ENCODE measurements at places on chromosomes 1 and 21.

- H3K4me1 ChIP-seq: no peaks in the 10 kb centered on the region
- H3K4me3 ChIP-seq: no peak overlapping the region
- H3K36me3 ChIP-seq: no peaks in the 10 kb centered on the region
- no peak for DNase-seq
Measured at GRCh38 chr1:81699234-81699633, 101.5 kb upstream of the ADGRL2 start.

DNA sequence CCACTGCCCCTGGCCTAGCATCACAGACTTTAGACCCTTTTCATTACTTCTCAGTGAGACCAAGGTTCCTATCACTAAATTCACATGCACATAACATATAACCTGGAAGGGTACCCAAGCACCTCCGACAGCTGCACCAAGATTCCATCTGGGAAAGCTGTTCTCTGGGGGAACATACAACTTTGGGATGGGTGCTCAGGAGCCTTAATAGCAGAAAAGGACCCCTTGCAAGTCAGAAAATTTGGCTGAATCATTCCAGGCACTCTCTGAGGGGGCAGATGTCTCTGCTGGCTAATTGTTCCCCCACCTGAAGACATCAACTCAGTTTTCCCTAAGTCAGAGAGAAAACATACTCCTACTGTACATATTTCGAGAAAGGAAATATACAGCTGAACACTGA, 41.3 kb upstream of the PSEN2 start:
- no peak overlapping the region for H3K27ac ChIP-seq
- no peaks in the 10 kb centered on the region for H3K36me3 ChIP-seq
- H3K4me1 ChIP-seq: peaks cover 9% of the 10 kb centered on the region
- H3K27me3 ChIP-seq: no peaks in the 10 kb centered on the region

DNA sequence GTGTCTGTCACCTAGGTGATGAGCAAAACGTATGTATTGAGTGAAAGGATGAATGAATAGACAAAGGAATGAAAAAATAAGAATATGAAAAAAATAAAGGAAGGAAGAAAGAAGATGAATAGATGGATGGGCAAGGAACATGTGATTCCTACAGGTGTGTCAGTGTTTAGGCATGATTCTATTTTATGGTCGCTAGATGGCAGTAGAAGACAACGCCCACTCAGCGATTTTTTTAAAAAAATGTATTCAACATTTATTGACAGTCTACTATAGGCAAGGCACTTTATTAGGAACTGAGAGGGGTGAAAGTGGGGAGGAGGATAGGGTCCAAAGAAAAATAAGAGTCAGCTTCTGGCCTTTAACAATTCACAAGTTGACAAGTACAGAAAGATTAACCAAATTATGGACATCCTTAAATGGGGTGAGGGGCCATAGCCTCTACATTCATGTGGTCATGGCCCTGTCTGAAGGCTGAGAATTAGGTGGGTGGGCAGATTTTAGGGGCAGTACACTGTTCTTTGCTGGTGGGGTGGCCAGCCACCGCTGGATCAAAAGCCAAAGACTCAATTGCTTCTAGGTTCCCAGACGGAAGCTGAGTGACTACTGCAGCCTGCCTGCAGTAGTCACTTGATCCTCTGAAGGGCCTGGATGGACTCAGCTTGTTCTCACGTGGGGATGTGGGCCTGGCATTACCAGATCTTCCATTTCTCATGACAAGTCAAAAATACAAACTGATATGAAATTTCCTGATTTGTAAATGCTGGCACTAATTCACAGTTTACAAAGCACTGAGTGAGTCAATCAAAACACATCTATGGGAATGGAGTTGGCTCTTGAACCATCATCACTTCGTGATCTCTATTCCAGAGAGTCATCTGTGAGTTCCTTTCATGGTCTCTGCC, 83.9 kb downstream of the FASLG start:
- peak; percentile 34 for DNase-seq
- H3K27me3 ChIP-seq: no peaks in the 10 kb centered on the region
- H3K27ac ChIP-seq: no peak overlapping the region
- H3K36me3 ChIP-seq: no peaks in the 10 kb centered on the region
- H3K4me1 ChIP-seq: peaks cover 28% of the 10 kb centered on the region
- no peak overlapping the region for H3K4me3 ChIP-seq

GRCh38 chr1:91742848-91743292, 143.1 kb downstream of the TGFBR3 start:
- no peak overlapping the region for H3K4me3 ChIP-seq
- no peaks in the 10 kb centered on the region for H3K36me3 ChIP-seq
- H3K27me3 ChIP-seq: no peaks in the 10 kb centered on the region

DNA sequence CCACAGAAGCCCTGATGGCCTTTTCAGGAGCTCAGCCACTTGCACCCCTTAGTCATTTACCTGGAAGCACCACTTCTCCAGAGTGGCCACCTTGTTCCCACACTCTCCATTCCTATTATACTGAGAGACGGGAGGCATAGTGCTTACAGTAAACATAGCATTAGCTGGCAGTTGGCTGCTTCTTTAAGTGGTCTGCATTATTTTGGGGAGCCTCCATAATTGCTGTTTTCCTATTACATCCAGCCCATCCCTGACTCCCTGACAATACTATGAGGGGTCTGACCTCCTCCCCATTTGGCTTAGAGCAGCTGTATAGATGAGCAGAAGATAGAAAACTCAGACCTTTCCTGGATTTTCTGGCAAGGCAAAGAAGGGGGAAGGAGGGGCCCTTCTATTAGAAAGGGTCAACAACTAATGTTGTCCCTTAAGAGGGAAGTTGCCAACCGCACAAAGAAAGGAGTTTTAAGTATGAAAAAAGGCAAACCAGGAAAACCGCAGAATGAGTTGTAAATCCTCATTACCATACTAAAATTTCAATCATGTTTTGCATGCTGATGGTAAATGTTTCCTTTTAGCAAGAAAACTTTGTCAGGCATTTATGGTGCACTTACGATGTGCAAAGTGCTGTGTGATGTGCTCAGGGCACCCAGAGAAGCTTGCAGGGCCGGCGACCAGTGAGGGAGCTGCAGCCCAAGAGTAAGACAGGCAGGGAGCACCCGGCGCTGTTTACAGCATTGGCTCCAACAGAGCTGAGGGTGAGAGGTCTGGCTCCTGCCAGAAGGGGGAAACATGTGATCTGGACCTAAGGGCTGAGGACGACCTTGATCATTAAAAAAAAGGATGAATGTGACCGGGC, 167.3 kb downstream of the ZZZ3 start:
- H3K4me3 ChIP-seq: no peak overlapping the region
- no peak for DNase-seq
- H3K27ac ChIP-seq: no peak overlapping the region
- no peaks in the 10 kb centered on the region for H3K36me3 ChIP-seq

DNA sequence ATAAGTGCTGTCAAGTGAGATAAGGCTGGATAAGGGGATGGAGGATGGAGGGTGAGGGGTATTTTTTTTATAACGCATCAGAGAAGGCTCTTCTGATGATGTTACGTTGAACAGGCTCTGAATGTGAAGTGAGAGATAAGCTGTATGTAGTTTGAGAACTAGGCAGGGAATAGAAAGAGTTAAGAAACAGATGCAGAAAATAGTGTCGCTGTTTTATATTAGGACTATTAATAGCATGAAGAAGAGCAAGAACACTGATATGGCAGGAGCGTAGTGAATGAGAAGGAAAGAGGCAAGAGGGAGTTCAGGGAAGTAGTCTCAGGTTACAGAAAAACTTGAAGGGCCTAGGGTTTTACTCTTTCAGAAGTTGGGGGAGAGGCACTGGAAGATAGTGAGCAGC, 59.8 kb downstream of the GPR88 start:
- H3K36me3 ChIP-seq: no peaks in the 10 kb centered on the region
- H3K27ac ChIP-seq: peak overlapping the region; percentile 63
- no peak for DNase-seq
- H3K4me1 ChIP-seq: peaks cover 17% of the 10 kb centered on the region
- H3K4me3 ChIP-seq: no peak overlapping the region

DNA sequence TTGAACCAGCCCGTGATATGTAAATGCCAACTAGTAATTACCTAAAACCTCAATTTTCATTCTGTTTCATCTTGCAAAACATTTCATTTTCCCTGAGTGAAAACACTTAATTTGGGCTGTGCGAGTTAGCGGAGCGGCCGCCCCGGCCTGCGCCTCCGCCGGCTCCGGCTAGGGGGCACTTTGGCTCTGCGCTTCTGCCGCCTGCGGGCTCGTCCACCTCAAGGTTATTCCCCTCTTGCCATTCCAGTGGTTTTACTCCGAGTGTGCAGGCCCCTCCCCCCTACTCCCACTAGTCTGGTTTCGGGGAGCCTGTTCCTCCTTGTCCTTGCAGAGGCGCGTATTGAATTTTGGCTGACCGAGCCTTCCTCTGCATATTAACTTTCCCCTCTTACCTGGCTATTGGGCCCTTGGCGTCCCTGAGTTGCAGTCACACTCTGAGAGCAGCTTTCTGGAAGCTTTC, 55.6 kb downstream of the PEX14 start:
- no peak overlapping the region for H3K4me3 ChIP-seq
- no peak overlapping the region for H3K27ac ChIP-seq
- H3K27me3 ChIP-seq: no peaks in the 10 kb centered on the region

DNA sequence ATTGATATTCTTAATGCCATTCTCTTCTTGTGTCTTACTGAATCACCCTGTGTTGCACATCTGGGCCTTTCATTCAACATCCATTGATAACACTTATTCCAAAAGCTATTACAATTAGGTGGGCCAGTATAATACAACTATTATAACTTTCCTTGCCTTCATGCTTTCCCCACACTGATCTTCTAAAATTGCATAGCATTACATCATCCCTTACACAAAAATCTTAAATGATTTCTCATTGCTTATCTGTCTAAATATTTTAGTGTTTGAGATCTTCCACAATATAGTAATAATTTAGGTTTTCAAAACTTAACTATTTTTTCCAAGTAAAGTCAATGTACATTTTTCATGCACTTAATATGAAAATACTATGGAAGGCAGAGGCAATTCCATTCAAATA, 1634.1 kb downstream of the PLA2G4A start:
- no peaks in the 10 kb centered on the region for H3K4me1 ChIP-seq
- H3K27me3 ChIP-seq: no peaks in the 10 kb centered on the region
- no peak overlapping the region for H3K4me3 ChIP-seq
- H3K27ac ChIP-seq: no peak overlapping the region
- H3K36me3 ChIP-seq: no peaks in the 10 kb centered on the region

DNA sequence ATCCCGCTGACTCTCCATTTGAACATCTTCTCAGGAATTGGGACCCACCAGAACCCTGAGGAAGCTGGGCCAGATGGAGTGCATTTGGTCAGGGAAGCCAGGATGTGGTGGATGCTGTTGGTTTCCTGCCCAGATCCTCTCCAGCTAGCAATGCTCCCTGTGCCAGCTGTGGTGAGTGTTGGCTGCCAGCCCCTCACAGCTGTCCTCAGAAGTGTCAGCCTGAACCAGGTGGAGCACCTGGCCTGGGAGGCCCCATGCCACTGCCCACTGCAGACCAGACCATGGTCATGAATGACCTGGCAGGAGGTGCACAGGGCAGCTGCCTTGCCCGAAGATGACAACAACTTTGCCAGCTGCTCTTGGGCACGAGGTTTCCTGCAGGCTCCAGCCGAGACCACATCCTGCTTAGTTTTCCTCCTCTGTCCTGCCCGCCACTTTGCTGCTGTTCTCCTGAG, 54.4 kb downstream of the PRSS38 start:
- no peaks in the 10 kb centered on the region for H3K27me3 ChIP-seq
- H3K4me1 ChIP-seq: peaks cover 34% of the 10 kb centered on the region
- peak overlapping the region; percentile 88 for H3K27ac ChIP-seq
- H3K4me3 ChIP-seq: no peak overlapping the region
- no peaks in the 10 kb centered on the region for H3K36me3 ChIP-seq
- DNase-seq: peak; percentile 90

DNA sequence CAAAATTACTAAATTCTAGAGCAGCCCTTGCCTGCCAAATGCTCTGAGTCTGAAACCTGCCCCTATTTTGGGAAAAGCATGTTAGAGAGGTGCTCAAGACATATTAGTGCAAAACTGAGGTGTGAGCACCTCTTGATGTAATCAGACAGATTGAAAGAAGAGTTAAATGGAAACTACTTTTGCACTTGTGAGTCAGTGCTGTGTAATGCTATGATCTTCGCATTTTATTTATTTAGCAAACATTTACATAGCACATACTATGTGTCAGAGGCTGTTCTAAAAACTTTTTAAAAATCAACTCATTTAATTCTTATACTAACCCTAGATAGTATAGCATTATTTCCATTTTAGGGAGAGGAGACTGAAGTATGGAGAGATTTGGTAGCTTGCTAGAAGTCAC, 138.1 kb downstream of the ELAVL4 start:
- H3K36me3 ChIP-seq: no peaks in the 10 kb centered on the region
- H3K27me3 ChIP-seq: no peaks in the 10 kb centered on the region
- no peaks in the 10 kb centered on the region for H3K4me1 ChIP-seq
- H3K4me3 ChIP-seq: no peak overlapping the region
- no peak overlapping the region for H3K27ac ChIP-seq

GRCh38 chr1:22471610-22472009, 20.0 kb downstream of the ZBTB40 start:
- no peaks in the 10 kb centered on the region for H3K4me1 ChIP-seq
- no peak for DNase-seq
- no peak overlapping the region for H3K4me3 ChIP-seq
- H3K27me3 ChIP-seq: no peaks in the 10 kb centered on the region
- no peak overlapping the region for H3K27ac ChIP-seq

DNA sequence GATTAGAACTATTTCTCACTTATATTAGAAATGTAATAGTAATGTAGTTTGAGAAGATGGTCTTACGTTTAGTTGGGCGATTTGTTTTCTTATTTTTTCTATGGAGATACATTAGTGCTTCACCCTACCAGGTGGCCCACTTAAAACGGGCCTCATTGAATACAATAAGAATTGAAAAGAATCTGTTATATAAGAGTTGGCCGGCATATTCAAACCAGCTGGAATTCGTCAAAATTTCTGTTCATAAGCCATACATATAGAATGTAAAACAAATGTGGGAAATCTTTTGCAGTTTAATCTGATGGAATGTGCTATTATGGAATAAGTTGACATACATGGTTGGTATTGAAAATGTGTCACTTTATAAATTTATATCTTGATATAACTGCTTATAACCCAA, 96.4 kb upstream of the C1orf105 start:
- no peak for DNase-seq
- H3K27ac ChIP-seq: no peak overlapping the region
- H3K27me3 ChIP-seq: peaks cover 3% of the 10 kb centered on the region
- no peaks in the 10 kb centered on the region for H3K4me1 ChIP-seq
- no peak overlapping the region for H3K4me3 ChIP-seq
- H3K36me3 ChIP-seq: no peaks in the 10 kb centered on the region

DNA sequence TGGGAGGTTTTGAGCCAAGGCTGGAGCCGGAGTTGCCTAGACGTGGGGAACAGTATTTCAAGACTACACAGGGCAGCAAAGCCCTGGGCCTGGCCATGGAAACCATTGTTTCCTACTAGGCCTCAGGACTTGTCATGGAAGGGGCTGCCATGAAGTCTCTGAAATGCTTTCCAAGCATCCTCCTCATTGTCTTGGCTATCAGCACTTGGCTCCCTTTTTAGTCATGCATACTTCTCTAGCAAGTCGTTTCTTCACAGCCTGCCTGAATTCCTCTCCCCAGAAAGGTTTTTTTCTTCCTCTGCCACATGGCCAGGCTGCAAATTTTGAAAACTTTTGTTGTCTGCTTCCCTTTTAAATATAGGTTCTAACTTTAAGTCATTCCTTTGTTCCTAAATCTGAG, 406.6 kb upstream of the TMPRSS15 start:
- no peaks in the 10 kb centered on the region for H3K36me3 ChIP-seq
- no peak for DNase-seq
- no peaks in the 10 kb centered on the region for H3K27me3 ChIP-seq
- no peaks in the 10 kb centered on the region for H3K4me1 ChIP-seq
- H3K4me3 ChIP-seq: no peak overlapping the region
